Activated CD4-positive, alpha-beta T cell treated with anti-CD3 and anti-CD28 coated beads, Interleukin-2, amount 50 U/mL, for 48 hours (primary cell): ENCODE measurements at places on chromosomes 3 and 15.

DNA sequence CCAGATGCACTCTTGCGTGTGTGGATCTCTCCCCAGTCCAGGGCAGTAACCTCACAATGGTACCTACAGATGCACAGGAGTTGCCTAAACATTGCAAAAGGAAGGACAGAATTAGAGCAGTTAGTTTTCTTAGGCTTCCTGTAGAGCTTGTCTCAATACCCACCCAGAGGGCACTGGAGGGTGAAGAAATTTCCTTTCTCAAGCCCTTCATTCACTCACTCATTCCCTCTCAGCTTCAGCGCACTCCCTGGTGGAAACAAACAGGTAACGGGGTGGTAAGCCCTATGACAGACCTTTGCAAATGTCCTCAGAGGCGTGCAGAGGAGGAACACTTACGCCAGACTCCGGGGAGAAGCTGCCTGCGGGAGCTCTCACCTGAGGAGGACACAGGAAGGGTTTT lies 267.4 kb upstream of the HES1 start:
- DNase-seq = no peak

DNA sequence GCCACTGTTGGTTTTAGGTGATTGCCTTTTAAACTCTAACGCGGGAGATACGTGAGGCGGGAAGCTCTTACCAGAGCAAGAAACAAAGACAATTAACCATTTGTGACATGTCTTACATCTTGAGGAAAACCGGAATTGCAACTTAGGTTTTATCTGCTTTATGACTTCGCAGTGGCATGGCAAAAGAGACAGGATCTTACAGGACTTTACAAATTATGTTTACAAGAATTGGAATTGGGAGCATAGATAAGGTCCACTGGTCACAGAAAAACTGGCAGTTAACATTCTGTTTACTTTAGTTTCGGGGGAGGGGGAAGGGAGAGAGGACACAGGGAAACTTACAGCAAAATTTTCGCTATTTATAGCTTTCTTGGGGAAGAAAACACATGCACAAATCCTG lies 1119.6 kb downstream of the ZPLD1 start:
- DNase-seq = no peak

DNA sequence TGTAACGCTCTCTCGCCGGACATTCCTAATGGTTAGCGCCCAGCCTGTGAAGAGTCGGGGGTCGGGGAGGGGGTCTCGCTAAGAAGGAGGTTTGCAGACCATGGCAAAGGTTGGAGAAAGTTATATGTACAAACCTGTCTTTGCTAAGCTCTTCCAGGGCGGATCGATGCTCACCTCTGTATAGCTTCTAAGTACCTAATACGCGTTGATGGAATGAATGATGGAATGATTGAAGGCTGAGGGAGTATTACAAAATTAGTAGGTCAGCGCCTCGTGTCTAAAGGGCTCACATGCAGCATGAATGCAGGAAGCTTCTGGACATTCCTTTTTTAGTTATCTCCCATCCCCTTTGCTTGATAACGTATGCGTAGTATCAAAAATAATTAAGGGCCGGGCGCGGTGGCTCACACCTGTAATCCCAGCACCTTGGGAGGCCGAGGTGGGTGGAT lies 305 bp upstream of the KPNA1 start:
- no peak for DNase-seq

DNA sequence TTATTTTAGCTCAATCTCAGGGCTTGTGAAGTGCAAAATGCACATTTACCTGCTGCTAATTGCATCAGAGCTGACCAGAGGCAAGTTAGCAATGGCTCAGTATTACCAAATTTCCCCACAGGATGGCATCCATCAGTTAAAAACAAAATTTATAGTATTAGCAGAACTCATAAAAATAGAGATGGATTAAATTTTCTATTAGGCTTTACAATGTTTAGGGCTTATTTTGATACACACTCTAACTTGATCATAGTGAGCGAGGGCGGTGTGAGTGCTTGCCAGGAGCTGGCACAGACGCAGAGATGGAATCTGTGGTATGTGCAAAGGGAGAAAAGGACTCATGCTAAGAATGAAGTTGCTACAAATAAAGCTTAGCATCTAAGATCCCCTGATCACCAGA lies 241.0 kb downstream of the NSUN3 start:
- no peak for DNase-seq

- DNase-seq = no peak
These were observed 52.6 kb upstream of the CP start for GRCh38 chr3:149274220-149274619.
